ENCODE measurements at places on chromosomes 3 and 15.

- no peak for DNase-seq
These were observed 5.9 kb downstream of the ATP8B4 start for GRCh38 chr15:50113187-50113505.

DNA sequence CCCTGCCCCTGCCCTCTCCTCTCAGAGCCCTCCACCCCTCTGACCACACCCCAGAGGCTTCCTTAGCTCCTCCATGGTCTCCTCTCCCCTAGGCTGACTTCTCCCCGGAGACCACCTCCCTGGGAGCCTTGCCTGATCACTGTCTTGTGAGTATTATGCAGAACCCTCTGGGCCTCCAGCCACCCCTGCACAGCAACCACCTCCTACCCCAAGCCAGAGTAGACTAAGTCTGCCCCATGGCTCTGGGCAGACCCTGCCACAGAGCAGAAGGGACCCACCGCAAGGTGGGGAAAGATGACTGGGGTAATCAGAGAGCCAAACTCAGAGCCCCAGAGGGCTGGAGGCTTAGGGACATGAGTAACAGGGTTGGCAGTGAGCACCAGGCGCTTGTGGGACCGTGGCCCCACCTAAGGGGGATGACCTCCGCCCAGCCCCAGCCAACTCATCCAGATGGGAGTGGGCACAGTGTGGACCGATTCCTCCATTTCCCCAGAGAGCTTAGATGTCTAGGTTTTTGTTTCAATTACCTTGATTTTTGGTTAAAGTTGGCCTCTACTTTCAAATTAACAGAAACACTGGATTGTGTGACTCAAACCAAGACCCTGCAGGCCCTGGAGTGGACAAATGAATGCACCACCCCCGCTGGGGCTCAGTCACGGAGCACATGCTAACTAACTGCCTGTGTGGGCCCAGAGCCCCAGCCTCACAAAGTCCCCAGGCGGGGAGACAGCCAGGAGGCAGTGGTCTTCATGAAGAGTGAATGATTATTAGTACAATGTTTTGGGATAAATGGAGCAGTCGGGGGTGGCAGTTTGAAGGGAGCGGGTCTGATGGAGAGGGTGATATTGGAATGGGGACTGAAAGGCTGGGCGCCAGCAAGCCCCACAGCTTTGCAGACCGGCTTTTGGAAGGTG lies 119.4 kb upstream of the PRR20G start:
- DNase-seq: no peak

- no peak for DNase-seq
These were observed 240.1 kb upstream of the IGF1R start for GRCh38 chr15:98408231-98408630.

DNA sequence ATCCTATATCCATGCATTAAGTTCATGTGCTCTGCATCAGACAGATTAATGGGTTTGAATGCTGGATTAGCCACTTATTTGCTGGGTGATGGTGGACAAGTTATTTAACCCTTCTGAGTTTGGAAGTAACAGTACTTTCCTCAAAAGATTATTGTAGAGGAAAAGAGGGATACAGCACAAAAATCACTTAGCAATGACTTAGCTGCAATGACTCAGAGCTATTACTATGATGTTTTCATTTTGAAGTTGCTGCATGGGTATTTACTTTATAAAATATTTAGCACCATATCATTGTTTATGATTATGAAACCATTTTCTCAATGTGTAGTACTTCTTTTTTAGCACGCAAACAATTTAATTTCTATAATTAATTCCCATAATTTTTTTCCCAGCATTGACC lies 248.4 kb downstream of the MYRIP start:
- DNase-seq: no peak

GRCh38 chr3:197298945-197299854 lies 788 bp upstream of the DLG1 start:
- DNase-seq: peak; percentile 63

GRCh38 chr3:45507820-45508317 lies 86.7 kb upstream of the LIMD1 start:
- DNase-seq: no peak

DNA sequence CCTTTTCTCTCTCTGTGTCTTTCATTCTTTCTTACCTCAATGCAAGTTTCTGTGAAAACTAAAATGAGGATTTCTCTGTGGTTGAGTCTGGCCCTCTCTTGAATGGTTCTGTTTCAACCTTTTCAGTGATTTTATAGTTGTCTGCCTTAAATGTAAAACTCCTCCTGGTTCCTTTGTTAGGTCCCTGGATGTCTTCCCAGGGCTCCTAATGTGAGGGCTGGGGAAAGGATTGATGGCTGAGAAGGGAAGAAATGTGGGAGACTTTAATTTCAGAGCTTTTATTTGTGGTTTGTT lies 90.6 kb upstream of the GRM7 start:
- no peak for DNase-seq

GRCh38 chr15:50066202-50066601 lies 52.8 kb downstream of the ATP8B4 start:
- DNase-seq: no peak

- peak; percentile 65 for DNase-seq
These were observed at the start of gene CD80 for GRCh38 chr3:119559441-119559963. TSS of gene CD80 (minus strand) at chr3:119559614. CDS start at chr3:119557728, 1,886 bp downstream.

- DNase-seq: no peak
These were observed 61.6 kb downstream of the NBEAL2 start for GRCh38 chr3:47041114-47041513.

DNA sequence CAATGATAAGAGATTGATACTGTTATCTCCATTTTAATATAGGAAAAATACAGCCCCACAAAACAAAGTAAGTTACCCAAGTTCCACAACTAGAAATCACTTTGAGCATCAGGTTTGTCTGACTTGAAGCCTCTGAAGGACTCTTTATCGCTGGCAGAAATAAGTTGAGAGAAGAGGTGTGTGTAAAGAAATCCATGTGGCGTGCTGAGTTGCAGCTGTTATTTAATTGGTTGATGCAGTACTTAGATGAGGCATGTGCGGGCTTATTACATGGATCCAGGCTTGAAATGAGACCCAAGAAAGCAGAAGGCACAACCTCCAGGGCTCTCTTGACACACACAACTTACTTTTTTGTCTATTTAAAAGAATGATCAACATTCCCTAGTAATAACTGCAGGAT lies 221.3 kb downstream of the PDZRN3 start:
- no peak for DNase-seq

DNA sequence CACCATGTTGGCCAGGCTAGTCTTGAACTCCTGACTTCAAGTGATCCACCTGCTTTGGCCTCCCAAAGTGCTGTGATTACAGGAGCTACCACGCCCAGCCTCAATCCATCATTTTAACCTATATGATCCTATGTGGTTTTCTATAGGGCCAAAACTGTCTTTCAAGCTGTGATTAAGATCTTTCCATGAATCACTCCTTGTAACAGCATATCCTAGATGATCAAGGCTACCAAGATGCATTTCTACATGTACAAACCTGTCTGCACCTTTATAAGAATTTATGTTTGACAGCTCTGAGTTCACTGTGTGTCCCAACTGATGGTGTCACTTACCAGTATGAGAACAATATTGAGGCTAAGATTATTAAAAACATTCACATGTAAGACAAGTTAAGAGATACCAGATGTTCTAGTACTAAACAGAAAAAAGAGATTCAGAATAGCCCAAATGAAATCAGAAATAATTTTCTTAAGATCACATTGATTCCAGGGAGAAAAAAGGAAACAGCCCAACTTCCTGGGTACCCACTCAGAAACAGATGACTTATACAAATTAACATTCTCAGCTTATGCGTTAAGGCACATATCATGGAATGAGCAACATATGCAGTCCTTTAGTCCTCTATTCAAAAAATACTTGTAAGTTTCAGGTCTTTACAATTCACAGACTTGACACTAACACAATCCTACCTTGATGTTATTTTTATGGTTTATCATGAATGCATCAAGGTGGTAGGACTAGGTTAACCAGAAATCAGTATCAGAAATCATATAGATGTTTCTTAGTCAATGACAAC lies 24.8 kb upstream of the PPIB start:
- DNase-seq: no peak
